CD8-positive, alpha-beta T cell (primary cell): ENCODE measurements at places on chromosomes 2 and 18.

GRCh38 chr2:114880046-114880445 lies 437.6 kb downstream of the DPP10 start:
- DNase-seq = no peak

DNA sequence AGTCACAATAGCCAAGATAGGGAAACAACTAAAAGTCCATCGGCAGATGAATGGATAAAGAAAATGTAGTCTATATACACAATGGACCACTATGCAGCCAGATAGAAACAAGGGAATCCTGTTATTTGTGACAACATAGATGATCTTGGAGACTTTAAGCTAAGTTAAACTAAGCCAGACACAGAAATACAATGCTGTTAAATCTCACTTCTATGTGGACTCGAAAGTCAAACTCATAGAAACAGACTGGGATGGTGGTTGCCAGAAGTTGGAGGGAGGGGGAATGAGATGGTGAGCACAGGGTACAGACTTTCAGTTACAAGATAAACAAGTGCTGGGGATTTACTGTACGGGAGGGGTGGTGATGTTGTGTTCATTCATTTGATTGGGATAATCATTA lies 5.4 kb upstream of the CNDP1 start:
- DNase-seq = no peak

DNA sequence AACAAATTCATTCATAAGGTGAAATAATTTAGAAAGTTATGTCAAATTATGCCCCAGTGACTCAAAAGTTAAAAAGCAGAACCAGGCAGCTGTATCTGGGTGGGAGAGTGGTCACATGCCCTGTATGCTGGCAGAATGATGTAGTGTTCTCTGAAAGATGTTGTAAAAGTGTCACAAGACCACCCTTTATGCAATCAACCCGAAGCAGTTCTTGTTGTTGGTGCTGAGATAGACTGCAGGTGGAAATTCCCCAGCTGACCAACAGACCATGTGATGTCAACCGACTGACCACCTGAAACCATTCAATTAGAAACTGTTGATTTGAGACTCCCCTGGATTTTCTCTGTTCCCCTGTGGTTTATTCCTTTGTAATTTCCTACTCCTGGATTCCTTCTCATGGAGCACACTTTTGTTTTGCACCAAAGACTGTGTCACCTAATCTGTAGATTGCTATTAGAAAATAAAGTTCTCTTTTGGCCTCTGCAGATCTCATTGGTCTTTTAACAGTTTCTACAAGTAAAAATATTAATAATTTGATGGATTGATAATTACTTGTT lies 1341.3 kb upstream of the LRRTM1 start:
- no peak for DNase-seq

DNA sequence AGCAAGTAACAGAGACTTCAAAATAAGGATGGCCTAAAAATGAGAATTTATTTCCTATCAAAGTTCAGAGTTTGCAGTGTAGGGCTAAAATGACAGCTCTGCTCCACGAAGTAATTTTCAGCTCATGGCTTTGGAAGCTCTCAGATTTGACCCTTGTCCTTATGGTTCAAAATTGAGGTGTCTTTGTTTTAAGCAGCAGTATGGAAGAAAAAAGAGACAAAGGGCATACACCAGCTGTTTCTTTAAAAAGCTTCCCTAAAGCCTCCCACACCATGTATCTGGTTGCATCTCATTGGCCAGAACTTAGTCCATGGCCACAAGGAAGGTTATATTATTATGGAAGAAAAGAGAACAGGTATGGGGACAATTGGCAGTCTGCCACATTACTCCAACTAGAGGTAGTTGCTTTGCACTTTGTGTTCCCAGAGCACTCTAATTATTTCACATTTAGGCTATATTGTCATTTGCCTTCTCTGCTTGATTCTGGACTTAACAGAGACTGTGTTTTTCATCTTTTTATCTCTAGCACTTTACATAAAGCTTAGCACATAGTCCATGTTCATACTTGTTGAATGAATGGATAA lies 180.4 kb downstream of the MCFD2 start:
- DNase-seq = no peak

DNA sequence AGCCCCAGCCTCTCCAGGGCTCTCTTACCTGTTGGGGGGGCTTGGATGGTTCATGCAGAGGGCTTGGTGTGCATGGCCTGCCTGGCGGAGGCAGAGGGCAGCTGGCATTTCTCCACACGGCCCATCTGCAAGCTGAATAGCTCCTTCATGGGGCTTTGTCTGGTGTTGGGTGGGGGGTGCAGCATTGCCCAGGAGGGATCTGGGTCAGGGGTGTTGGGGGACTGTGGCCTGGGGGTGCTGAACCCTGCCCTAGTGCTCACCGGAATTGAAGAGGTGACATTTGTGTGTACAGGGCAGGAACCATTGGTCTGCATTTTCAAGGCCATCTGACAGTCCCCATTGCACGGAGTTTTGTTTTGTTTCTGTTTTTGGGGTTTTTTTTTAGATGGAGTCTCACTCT lies 58.8 kb upstream of the HAAO start:
- no peak for DNase-seq

- DNase-seq = no peak
These were observed 41.5 kb downstream of the TANC1 start for GRCh38 chr2:159009940-159010339.

DNA sequence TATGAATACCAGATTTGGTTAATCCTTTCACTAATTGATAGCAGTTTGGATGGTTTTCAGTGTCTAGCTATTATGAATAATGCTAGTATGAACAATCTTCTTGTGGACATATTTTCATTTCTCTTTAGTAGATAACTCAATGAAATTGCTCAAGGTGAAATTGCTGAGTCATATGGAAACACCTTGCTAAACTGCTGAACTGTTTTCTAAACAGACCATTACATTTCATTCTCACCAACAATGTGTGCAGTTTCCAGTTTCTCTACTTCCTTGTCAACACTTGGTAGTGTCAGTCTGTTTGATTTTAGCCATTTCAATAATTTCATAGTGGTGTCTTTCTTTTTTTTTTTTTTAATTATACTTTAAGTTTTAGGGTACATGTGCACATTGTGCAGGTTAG lies 250.0 kb downstream of the HRH4 start:
- no peak for DNase-seq

GRCh38 chr2:86052676-86053075 lies 53.0 kb downstream of the POLR1A start:
- DNase-seq = no peak

DNA sequence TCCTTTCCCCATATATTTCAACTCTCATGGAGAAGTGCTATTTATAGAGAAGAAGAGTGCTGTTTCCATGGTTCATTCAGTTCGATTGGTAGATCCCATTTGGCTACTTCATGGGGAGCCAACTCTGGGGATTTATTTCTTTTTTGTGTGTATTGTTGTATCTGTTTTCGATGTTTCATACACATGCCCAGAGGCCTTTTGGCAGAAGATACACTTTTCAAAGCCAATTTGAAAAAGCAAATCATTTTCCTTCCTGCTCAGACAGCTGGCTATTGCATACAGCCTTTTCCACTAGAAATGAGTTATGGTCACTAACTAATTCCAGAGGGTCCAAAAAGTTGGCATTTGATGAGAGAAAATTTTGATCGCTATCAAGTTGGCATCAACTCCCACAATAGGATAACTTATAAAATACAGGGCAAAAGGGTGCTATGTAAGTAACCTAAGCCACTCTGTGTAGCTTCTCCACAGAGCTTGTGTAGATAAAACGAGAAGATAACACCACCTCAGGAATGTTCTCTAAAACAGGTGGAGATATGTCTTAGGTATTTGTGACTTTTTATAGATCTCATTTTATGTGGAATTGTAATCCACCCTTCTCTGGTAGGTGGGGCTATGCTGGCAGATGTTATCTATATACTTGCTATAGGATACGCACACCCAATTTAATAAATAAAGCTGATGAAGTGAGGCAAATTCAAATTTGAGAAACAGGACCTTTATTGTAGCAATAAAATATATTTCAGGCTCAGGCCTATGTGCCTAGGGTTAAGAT lies 798.5 kb downstream of the SATB2 start:
- DNase-seq = no peak

DNA sequence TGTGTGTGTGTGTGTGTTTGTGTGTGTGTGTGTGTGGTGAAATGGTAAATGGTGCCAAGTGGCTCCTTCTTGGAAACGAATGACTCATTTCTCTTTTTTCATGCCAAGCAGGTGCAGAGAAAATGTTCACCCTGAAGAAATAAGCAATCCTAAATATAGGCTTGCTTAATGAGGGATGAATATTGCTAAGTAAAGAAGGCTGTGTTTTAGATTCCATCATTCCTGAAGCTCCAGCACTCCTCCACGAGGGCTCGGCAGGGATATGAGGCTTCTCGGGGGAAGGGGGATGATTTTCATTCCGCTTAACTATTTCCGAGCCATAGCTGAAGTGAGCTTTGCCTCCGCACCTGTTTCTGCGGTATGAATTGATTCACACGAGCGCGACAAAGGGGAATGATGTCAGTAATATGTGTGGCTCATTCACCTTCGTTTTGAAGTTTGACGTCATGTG lies 72.9 kb downstream of the TSN start:
- DNase-seq = no peak

DNA sequence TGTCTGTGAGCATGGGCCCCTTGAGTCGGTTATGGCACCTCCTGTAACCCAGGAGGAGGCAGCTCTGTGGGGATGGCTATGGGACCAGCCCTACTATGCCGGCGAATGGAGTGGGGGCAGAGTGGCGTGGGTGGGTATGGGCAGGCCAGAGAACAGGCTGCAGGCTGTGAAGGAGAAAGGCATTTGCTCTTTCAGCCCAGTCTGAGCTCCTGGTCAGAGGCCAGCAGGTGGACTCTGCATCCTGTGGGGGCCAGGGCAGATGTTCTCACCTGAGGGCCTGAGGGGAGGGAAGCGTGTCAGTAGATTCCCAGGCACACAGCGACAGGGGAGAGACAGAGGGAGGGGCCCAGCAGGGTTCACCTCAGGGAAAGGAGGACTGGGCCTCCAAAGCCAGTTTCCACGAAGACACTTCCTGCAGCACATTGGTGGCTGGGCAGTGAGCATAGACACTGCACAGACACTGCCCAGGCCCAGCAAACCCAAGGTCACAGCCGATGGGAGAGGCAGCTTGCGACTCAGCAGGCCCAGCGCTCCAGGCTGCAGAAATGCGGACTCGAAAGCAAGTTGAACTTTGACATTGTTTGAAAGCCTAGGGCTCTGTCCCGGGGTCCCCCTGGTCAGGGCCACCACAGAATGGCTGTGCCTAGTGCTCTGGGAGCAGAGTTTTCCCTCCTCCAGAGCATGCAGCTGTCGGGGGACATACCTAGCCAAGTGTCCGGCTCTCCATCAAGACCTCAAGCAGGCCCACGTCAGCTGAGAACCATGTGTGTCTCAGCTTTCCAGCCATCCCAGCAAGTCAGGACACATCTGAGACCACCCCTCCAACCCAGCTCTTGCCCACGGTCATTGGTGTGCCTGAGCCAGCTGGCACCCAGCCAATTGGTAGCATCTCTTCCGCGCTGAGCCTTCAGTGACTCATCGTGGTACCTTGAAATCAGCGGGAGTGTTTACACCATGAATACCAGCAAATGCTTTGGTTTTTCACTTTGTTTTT lies 53.8 kb downstream of the TGOLN2 start:
- DNase-seq = no peak

DNA sequence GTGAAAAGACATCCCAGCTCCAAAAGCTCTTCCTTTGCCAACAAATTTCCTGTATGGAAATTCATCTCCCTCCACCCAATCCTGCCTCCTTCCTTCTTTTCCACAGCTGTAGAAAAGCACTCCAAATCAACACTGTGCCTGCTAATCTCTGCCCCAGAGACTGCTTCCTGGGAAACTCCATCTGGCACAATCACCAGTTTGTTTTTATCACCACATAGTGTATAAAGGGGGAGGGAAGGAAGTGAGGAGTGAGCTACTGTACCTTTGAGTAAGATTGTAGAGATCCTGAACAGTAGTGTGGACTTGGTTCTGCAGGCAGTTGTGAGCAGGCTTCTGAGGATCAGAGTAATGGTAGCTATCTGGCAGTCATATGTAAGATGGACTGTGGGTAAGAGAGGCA lies 14.7 kb upstream of the FAM237A start:
- DNase-seq = no peak

GRCh38 chr2:173647681-173648311 lies 293.1 kb downstream of the CDCA7 start:
- no peak for DNase-seq

GRCh38 chr18:13629841-13630715 lies 96.3 kb downstream of the FAM210A start:
- no peak for DNase-seq

DNA sequence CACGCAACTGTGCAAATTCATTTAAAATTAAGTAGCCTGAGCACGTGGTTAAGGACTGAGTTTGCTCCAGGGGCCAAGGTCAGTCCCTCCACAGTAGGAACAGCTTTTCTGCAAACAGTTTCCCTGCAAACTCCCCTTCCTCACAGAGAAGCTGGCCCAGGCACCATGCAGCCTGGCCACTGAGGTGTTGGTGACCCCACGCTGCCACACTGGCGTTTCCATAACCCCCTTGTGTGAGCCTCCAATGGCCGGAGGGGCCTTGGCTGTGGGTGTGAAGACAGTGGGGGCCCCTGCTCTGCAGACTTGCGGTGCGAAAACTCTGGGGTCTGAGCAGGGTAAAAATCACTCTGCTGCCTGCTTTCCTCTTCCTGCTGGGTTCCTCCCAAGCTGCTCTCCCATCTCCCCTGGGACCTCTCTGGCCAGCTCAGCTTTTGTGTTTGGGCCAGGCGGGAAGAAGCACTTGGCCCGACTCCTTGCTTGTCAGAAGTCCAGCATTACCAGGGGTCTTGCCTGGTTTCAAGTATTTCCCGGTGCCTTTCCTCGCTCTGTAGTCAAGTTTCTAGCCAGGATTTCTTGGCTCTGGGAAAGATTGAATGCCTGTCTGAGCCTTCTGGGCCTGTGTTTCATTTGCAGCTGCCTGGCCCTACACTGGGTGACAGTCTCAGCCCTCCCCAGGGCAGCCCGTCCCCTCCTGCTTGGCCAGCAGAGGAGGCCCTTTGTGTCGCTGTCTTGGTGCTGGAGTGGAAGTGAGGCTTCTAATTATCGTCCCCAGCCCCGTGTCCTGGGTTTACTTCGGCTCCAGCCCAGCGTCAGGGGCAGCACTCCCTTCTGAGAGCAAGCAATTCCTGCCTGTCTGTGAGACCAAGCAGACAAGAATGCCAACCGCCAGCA lies 131.4 kb upstream of the SLC1A4 start:
- no peak for DNase-seq

GRCh38 chr2:10750610-10751009 lies 29.2 kb downstream of the ATP6V1C2 start:
- DNase-seq = no peak

- no peak for DNase-seq
These were observed 26.5 kb upstream of the GREB1L start for GRCh38 chr18:21215490-21215889.
